Fibroblast of lung (primary cell): ENCODE measurements at places on chromosomes 4 and X.
A peak's percentile ranks its signal among the peaks of the same experiment; 100 is the strongest.

DNA sequence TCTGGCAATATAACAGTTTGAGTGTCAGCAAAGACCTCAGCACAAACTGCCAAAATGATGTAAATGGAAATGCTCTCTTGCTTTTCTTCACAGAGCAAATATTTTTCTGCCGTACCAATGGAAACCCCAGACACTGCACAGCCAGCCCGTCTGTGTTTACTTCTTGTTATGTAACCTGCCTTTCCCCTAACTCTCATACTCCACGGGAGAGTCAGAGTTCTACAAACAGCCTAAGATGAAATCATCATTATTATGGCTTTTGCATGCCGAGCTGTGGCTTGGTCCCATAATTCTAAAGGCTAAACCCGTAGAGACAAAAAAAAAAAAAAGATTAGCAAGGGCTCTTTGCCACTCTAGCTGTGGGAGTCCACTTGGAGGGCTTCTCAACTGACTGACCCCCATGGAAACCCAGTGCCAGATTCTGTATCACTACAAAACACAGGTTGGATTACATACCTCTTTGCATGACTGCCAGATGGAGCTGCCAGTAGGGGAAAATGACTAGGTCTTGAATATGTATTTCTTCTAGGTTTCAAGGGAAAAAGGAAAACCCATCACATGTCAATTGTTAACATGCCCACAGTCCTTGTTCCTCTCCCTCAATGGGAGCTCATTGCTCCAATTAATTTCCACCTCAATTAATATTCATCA is 197.2 kb upstream of the CNKSR2 start:
- DNase-seq: no peak

GRCh38 chrX:141902366-141902765 is 1.3 kb upstream of the MAGEC1 start:
- no peak for DNase-seq

DNA sequence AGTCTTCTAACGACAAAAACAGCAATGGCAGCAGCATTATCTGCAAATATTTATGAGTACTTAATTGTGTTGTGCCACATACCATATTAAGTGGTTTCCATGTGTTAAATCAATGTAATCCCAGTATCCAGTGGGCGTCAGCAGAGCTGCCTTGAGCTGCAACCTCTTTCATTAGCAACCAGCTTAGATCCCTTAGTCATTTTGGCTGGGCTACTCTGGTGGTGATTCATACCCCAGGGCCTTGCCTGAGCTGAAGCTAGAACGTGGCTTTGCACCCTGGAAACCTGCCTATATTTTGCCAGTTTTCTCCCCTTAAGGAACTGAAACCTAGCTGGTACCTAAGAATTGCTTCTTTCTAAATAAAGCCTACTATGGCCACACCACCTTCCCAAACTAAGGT is 474.3 kb upstream of the FTHL17 start:
- DNase-seq: peak; percentile 71

DNA sequence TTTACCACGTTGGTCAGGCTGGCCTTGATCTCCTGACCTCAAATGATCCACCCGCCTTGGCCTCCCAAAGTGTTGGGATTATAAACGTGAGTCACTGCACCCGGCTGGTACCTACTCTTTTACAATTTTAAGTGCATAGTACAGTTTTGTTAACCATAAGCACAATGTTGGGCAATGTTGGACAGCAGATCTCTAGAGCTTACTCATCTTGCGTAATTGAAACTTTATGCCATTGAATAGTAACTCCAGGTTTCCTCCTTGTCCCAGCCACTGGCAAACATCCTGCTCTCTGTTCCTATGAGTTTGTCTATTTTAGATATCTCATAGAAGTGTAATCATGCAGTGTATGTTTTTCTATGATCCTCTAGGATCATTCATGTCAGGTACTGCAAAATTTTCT is 9.3 kb upstream of the CPE start:
- peak; percentile 43 for DNase-seq

GRCh38 chrX:123869488-123869887 is 9.6 kb downstream of the XIAP start:
- no peak for DNase-seq

- no peak for DNase-seq
These were observed 118.3 kb downstream of the CORIN start for GRCh38 chr4:47719576-47719975.

DNA sequence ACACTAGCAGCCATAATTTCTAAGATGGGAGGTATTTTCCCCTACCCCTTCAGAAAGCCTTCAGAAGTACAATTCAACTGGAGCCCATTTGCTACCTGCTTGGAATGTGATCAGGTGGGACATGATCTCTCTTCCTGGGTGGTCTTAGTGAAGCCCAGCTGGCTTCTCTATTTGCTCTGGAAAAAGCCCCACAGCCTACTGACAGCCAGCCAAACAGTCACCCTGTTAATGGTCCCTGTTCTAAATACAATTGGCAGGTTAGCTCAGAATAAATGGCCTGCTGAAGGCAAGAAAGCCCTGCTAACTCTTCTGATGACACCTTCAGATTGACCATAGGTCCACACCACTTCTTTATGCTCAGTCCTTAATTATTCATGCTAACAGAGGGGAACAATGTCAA is 39.9 kb downstream of the HS6ST2 start:
- no peak for DNase-seq

- DNase-seq: peak; percentile 23
These were observed 86.6 kb downstream of the HUWE1 start for GRCh38 chrX:53599781-53600396.

- DNase-seq: peak; percentile 9
These were observed 276.5 kb upstream of the AGTR2 start for GRCh38 chrX:115894087-115894486.

- DNase-seq: no peak
These were observed 122.9 kb downstream of the GPAT3 start for GRCh38 chr4:83658806-83659205.

GRCh38 chr4:16609170-16609758 is 289.2 kb downstream of the LDB2 start:
- no peak for DNase-seq

GRCh38 chr4:183788308-183788905 is 116.7 kb upstream of the STOX2 start:
- DNase-seq: no peak

- DNase-seq: no peak
These were observed 80.8 kb downstream of the GK start for GRCh38 chrX:30733852-30734660.

- DNase-seq: peak; percentile 49
These were observed 11.3 kb upstream of the MYOZ2 start for GRCh38 chr4:119124352-119124751.

DNA sequence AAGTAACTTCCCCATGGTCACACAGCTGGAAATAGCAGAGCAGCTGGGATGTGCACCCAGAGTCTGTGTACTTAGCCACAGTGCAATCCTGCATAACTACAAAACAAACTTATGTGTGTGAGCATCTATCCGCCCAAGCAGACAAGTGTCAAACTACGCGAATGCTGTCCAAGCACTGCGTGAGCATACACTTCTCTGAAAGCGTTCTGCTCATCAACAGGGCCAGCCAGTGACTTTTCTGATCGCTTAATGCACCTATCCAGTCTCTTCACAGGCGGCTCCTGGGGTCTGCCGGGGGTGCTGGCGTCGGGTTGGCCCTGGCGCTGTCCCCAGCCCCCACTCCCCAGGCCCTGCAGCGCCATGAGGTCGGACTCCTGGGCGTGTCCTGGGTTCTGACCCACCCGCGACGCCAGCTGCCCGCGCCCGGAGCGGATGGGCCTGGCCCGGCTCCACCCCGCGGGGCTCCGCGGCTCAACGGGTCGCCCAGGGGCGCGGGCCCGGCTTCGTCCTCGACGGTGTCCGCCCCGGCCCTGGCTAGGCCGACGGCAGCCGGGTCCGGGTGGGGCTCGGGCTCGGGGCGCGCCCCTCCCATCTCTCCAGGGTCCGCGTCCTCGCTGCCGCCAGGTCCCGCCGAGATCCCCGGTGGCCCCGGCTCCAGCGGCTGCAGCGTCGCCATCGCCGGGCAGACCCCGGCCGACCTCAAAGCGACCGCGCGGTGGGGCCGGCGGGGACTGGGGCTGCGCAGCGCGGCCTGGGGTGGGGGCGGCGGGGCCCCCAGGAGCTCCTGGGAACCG is 1.3 kb upstream of the ZNF141 start:
- no peak for DNase-seq

DNA sequence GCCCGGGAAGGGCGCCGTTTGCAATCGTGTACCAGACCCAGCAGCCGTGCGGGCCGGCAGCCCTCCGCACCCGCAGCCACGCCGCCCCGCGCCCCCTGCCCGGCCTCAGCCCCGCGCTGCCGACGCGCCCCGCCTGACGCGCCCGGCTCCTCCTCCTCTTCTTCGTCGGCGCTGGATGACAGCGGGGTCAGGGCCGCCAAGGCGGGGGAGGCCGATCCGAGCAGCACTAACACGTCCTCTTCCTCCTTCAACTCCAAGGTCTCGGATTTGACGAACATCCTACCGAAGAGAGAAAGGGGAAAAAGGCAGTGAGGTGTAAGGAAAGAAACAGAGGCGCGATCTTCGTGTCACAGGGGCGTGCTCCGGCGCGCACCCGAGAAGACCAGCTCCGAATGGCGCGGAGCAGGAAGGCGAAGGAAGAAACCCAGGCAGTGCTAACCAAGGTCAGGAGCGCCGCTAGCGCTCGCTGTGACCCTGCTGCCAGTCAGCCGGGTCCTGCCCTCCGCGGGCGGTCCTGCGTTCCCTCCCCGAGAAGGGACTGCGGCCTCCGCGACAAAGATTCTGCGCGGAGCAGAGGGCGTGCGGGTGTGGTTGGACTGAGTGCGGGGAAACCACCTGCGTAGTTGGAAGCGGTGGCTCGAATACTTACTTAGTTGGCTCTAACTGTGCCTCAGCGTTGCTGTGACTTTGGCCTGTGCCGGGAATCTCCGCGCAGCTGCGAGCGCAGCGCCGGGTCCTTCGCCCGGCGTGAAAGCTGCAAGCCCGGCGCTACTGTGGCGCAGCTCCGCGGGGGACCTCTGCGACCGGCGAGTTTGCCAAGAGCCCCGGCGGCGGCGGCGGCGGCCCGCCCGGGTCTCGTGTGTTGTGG is 548 bp downstream of the NEUROG2 start:
- no peak for DNase-seq

DNA sequence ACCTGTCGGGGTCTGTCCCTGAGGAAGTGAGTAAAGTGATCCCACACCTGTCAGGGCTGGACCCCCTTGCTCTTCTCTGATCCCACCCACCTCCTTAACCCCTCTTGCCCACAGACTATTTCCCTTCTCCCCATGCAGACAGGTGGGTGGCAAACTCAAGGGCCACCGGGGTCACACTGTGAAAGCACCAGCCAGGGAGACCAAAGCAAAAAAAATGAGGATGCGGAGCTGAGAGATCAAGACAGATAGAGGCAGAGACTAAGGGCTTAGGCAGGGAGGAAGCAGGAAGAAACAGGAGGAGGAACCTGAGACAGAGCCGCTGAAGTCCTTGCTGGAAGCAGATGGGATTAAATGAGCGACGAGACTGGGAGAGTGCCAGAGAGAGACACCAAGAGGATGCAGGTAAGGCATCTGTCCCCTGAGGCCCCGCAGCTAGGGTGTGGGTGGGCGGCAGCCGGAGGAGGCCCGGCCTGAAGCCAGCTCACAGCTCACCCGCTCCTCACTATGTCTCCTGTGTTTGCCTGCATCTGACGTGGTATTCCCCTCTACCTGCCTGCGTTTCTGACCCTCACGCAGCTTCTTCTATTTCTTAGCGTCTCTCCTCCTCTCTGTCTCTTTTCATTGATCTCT is 7.2 kb downstream of the TIMM17B start:
- no peak for DNase-seq

GRCh38 chrX:50067435-50068284 is 133.1 kb downstream of the AKAP4 start:
- peak; percentile 37 for DNase-seq

GRCh38 chr4:25075851-25076250 is 45.1 kb upstream of the LGI2 start:
- DNase-seq: no peak

- no peak for DNase-seq
These were observed 118.6 kb upstream of the PLAC1 start for GRCh38 chrX:134776850-134777370.

DNA sequence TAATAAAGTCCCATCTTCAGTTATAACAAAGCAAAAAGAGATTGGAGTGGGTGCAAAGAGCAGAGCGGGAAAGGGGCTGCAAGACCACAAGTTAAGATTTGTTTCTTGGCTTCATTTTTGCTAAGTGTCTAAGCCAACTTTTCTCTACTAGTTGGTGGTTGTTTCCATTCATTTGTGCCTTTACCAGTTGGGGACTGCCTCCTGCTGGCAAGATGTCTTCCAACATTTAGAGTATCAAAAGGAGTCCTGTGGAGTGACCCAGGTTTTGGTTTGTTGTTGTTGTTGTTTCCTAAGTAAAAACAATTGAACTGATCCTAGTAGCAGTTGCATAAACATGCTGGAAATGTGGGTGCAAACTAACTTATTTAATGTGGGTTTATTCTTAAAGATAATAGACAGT is 121.1 kb downstream of the SPATA18 start:
- peak; percentile 11 for DNase-seq

DNA sequence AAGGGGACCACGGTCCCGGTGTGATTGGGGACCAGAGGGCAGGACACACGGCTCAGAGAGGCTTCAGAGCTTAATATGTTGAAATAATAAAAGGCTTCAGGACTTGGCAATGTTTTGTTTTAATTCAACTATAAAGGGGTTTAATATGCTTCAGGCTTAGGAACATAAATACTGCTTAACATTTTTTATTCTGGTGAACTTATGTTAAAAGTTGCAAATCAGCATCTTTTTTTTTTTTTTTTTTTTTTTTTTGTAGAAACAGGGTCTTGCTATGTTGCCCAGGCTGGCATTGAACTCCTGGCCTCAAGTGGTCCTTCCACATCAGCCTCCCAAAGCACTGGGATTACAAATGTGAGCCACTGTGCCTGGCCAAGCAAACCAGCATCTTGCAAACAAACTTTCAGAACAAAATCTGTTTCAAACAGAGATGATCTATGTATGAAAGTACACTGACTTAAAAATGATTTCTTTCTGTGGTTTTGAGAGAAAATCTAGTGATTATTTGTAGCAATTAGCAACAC is 37.7 kb downstream of the RHOH start:
- DNase-seq: no peak

GRCh38 chr4:54063737-54064316 is 578 bp downstream of the CHIC2 start:
- peak; percentile 36 for DNase-seq

DNA sequence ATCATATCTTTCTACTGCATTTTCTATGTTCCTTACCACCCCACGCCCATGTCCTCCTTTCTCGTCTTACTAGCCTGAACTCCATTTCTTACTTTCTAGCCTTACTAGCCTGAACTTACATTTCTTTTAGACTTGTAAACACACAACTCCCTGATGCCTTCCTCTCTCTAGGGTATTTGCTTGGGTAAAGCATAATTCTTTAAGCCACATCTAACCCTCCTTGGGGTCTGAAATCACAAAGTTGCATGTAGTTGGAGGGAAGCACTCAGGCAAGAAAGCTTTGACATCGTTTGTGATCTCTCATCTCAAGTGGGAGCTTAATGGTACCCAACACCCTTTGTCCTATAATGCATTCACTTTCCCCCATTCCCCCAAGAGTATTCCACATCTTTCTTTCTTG is 124.4 kb downstream of the SPOCK3 start:
- DNase-seq: no peak

DNA sequence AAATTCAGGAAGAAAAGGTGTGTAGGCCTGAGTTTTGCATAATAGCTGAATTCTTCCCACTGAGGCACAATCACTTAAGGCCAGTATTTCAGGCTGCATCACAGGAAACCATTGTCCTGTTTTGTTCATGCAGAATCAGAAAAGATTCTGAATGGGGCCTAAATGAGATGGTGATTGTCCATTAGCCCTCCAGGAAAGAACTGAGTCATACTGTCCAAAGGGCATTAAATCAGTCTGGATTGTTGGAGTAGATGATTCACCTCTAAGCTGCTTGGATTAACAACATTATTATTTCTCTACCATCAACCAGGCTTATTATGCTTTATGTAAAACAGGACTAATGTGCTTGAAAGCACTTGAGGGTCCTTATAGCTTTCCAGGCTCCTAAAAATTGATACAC is 36.2 kb downstream of the CT47B1 start:
- DNase-seq: no peak
